ENCODE measurements at places on chromosomes 3 and 15.

DNA sequence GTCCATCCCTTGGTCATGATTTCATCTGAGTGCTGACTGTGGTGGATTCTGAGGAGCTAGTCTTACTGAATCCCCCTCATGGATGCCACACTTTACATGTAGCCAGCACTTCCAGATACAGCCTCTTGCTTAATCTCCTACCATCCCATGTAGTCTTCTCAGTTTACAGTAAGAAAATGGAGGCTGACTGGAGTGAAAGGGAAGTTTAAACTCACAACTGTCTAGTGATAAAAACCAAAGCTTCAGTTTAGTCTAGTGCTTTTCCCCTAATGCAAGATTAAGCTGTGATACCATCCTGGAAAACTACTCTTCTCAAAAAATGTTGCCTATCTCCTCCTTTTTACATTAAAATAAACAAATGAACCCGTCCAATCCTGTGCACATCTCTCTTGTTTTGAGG, 146.8 kb upstream of the HES1 start:
- H3K27me3 ChIP-seq: no peaks in the 10 kb centered on the region
- H3K27ac ChIP-seq: no peak overlapping the region
- H3K36me3 ChIP-seq: no peaks in the 10 kb centered on the region
- no peaks in the 10 kb centered on the region for H3K4me1 ChIP-seq

DNA sequence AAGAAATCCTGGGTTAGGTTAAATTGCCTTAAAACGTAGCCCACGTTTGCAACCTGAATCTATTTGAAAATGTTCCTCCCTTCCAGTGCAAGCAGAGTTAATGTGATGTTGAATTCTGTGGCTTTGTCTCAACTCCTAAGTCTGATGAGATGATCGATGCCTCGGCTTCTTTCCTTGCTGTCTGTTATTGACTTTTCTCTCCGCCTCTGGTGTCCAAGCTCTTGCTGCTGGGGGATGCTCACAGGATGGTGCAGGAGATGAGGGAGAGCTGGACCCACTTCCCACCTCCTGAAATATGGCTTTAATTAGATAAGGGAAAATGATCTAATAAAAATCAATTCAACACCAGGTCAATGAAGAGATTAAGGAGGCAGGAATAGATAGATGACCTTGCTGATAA, 407.9 kb upstream of the RGMA start:
- no peak for DNase-seq
- no peaks in the 10 kb centered on the region for H3K4me1 ChIP-seq
- no peaks in the 10 kb centered on the region for H3K36me3 ChIP-seq
- no peaks in the 10 kb centered on the region for H3K27me3 ChIP-seq
- H3K4me3 ChIP-seq: no peak overlapping the region
- H3K27ac ChIP-seq: no peak overlapping the region

DNA sequence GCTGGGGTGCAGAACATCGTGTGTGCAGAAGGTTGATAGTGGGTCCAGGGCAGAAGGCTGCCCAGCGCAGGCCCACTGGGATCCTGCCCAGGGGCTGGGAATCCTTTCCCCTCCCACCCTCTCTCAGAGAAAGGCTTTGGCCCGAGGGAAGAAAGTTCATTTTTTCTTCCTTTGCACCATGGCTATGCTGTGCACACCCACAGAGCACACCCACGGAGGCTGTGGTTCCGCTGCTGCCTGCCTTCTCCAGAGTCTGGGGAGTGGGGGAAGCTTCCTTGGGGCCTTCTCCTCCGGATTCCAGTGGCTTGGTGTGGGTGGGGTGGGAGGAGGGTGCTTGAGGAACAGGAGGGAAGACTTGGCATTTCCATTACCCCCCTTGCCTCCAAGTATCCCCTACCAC, 7.0 kb upstream of the PRKCD start:
- H3K4me1 ChIP-seq: peaks cover 61% of the 10 kb centered on the region
- H3K27me3 ChIP-seq: no peaks in the 10 kb centered on the region
- no peak for DNase-seq

- DNase-seq: no peak
- no peaks in the 10 kb centered on the region for H3K36me3 ChIP-seq
- H3K27me3 ChIP-seq: no peaks in the 10 kb centered on the region
These were observed 25.8 kb upstream of the RPL39L start for GRCh38 chr3:187165144-187165543.

DNA sequence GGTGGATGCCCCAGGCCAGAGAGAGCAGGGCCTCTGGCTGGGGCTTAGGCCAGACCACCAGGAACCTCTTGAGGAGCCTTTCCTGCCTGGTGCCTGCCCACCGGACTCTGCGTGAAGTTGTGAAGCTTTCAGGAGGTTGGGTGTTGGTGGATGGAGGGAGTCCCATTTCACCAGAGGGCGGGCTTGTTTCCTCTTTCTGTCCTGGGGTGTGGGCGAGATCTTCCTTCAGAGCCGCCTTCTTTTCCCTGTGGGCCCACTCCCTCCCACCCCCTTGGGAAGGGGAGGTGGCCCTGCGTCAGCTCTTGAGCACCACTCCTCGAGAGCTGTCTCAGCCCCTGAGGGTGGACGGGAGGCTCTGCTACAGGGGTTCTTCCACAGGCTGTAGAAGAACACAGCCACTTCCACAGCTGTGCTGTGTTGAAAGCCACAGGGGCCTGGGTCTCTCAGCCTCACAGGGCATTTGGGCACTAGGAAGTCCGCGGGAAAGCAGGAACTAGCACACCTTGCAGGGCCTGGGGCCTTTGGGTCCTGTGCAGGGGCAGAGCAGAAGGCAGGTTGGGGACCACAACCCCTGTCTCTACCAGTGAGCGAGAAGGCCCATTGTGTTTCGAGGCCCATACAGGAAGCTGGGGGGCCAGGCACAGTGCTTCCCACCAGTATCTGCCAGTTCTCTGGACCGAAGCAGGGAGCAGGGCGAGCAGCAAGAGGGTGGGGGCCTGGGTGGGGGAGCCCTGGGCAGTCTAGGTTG, 2.1 kb downstream of the AMIGO3 start:
- H3K36me3 ChIP-seq: peaks cover 4% of the 10 kb centered on the region
- H3K27ac ChIP-seq: no peak overlapping the region
- H3K4me3 ChIP-seq: no peak overlapping the region
- no peak for DNase-seq

- no peak for DNase-seq
- H3K4me3 ChIP-seq: no peak overlapping the region
- H3K36me3 ChIP-seq: peaks cover 6% of the 10 kb centered on the region
- no peak overlapping the region for H3K27ac ChIP-seq
- no peaks in the 10 kb centered on the region for H3K27me3 ChIP-seq
These were observed 9.2 kb downstream of the ALPK3 start for GRCh38 chr15:84826369-84826823.

- H3K4me3 ChIP-seq: no peak overlapping the region
- no peaks in the 10 kb centered on the region for H3K4me1 ChIP-seq
- no peak for DNase-seq
- no peak overlapping the region for H3K27ac ChIP-seq
These were observed 15.9 kb downstream of the MEGF11 start for GRCh38 chr15:66237513-66238235.

- H3K27ac ChIP-seq: no peak overlapping the region
- H3K27me3 ChIP-seq: no peaks in the 10 kb centered on the region
- H3K36me3 ChIP-seq: no peaks in the 10 kb centered on the region
- no peaks in the 10 kb centered on the region for H3K4me1 ChIP-seq
These were observed 561.8 kb downstream of the MCTP2 start for GRCh38 chr15:94793207-94793606.

GRCh38 chr3:107365051-107365450, 12.2 kb upstream of the CCDC54 start:
- no peaks in the 10 kb centered on the region for H3K4me1 ChIP-seq
- no peak overlapping the region for H3K4me3 ChIP-seq
- no peak for DNase-seq
- no peaks in the 10 kb centered on the region for H3K36me3 ChIP-seq

DNA sequence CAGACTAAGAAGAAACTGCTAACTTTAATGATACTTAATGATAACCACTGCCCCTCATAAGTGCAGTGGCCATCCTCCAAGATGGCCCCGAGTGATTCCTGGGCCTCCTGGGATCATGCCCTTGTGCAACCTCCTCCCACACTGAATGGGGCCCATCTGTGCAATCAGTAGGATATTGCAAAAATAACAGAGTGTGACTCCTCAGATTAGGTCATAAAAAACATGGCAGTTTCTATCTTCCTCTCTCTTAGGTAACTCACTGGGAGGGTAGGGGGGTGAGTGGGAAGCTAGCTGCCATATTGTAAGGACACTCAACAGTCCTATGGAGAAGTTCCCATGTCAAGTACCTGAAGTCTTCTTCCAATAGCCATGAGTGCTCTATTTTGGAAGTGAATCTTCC, 173.0 kb downstream of the SHQ1 start:
- no peak overlapping the region for H3K27ac ChIP-seq
- H3K4me1 ChIP-seq: no peaks in the 10 kb centered on the region
- no peak overlapping the region for H3K4me3 ChIP-seq
- no peaks in the 10 kb centered on the region for H3K27me3 ChIP-seq
- H3K36me3 ChIP-seq: no peaks in the 10 kb centered on the region
- DNase-seq: no peak

- peaks cover 10% of the 10 kb centered on the region for H3K4me1 ChIP-seq
- H3K27me3 ChIP-seq: no peaks in the 10 kb centered on the region
- H3K36me3 ChIP-seq: peaks cover 4% of the 10 kb centered on the region
- H3K27ac ChIP-seq: no peak overlapping the region
- DNase-seq: no peak
These were observed 3.8 kb upstream of the GABPB1 start for GRCh38 chr15:50358845-50359244.

DNA sequence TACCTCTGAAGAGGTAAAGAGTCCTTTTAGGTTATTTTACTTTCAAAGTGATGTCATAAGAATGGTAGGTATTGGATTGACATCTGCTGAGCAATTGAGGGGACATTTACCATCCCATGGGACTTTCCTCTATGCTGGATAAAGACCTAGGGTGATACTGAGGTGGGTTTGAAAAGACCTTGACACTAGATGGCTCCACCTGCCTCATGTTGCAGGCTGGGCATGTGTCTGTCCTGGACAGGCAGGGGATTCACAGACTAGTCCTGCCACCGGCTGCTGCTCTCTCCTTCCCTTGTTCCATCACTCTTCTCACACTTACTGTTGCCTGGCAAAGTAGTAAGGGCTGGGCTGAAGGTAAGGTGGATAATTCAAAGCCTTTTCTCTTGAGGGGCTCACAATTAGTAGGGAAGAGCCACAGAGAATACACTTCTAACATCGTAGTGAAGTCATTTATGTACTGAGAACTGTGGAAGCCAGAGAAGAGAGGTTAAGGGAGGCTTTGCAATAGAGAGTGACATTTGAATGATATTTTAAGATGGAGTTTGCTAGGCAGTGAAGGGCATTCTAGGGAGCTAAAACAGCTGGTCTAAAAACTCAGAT, 27.7 kb downstream of the TRAK1 start:
- H3K4me1 ChIP-seq: no peaks in the 10 kb centered on the region
- H3K27me3 ChIP-seq: no peaks in the 10 kb centered on the region
- peak; percentile 62 for DNase-seq

DNA sequence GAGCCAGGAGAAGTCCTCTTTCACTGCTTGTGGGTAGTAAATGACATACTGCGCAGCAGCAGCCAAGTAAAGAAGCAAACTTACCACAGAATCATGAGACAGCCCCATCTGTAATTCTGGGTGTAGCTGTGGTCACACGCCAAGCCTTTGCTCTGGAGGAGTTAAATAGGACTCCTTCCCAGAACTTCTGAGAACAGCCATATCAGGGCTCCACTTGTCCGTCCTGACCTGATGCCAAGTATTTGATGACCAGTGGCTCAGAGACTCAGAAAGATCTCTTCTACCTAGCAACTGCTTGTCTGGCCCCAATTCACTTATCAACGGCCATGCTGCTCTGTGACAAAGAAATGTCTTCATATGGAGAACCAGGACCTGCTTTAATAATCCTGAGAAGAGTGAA, 20.6 kb upstream of the GOLIM4 start:
- H3K27ac ChIP-seq: no peak overlapping the region
- H3K36me3 ChIP-seq: no peaks in the 10 kb centered on the region
- H3K27me3 ChIP-seq: no peaks in the 10 kb centered on the region
- H3K4me3 ChIP-seq: no peak overlapping the region
- DNase-seq: no peak

DNA sequence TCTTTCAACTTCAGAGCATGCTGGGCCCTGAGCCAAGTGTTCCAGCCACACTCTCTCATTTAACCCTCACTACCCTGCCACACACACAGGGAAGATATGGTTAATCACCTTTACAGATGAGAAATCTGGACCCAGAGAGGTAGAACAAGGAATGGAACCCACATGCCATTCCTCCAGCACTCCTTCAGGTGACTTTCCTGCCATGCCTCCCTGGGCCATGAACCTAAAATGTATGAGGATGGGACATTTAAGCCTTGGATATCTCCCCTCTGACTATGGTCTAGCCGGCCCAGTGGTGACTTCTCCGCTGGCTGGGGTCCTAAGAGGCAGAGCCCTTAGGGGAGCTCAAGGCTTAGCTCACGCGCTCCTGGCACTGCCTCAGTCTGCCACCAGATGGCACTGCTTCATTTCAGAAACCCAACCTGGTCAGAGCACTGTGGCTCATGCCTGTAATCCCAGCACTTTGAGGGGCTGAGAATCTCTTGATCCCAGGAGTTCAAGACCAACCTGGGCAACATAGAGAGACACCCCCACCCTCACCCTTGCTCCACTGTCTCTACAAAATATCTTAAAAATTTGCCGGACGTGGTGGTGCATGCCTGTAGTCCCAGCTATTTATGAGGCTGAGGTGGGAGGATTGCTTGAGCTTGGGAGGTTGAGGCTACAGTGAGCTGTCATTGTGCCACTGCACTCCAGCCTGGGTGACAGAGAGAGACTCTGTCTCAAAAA, 2.2 kb upstream of the DCAF1 start:
- DNase-seq: peak; percentile 80
- no peak overlapping the region for H3K27ac ChIP-seq
- H3K27me3 ChIP-seq: no peaks in the 10 kb centered on the region
- no peak overlapping the region for H3K4me3 ChIP-seq
- H3K4me1 ChIP-seq: peaks cover 4% of the 10 kb centered on the region

DNA sequence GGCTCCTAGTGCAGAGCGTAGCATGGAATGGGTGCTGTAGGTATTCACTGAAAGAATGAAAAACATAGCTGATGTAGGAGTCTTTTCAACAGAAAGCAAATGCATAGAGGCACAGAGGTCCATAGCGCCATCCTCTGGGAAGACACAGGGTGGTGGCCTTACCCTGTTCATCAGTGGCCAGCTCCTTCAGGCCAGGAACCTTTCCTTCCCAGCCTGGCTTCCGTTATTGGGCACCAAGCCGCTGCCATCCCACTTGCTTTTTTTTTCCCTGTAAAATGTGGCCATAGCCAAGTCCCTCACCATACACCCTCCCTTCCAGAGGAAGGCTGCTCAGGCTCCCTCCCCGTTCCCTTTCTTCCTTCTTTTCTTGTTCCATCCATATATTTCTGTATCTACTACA, 118.1 kb downstream of the ZNF621 start:
- no peaks in the 10 kb centered on the region for H3K36me3 ChIP-seq
- H3K27me3 ChIP-seq: no peaks in the 10 kb centered on the region
- no peak overlapping the region for H3K4me3 ChIP-seq
- H3K4me1 ChIP-seq: no peaks in the 10 kb centered on the region

All from kidney (tissue), 22 donors.